ENCODE measurements at places on chromosomes 12 and 14. TPM values are rescaled to one million over a fixed set of nuclear protein-coding genes. Genes with fewer than 3 reads are reported as not detected.

TAS2R30 gene
- 1.6 TPM for total RNA-seq

DNA sequence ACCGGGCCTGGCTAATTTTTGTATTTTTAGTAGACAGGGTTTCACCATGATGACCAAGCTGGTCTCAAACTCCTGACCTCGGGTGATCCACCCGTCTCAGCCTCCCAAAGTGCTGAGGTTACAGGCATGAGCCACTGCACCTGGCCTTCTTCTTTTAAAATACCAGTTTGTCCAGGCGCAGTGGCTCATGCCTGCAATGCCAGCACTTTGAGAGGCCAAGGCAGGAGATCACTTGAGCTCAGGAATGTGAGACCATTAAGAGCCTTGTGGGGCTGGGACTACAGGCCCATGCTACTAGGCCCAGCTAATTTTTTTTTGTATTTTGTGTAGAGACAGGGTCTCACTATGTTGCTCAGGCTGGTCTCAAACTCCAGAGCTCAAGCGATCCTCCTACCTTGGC lies 8.1 kb upstream of the PEBP1 start:
- no peak for DNase-seq

HHIPL1 gene
- not detected for total RNA-seq

DNA sequence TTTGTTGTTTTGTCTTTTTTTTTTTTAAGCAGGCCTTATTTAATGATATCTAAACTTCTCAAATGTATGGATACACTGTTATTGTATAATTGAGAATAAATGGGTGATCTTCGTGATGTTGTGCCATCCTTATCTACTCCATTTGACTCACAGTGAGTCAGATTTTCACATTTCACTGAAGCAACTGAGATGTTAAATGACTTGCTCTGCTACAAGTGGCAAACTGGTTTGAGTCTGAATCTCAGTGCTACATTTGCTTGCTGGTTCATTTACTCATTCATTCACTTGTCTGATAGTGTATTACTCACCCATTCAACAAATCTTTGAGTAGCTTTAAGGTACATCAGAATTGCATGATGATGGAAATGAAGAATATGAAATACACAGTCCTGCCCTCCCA lies 2.6 kb downstream of the KIAA0586 start:
- DNase-seq = no peak

ADAM20 gene
- total RNA-seq = 0.37 TPM

DNA sequence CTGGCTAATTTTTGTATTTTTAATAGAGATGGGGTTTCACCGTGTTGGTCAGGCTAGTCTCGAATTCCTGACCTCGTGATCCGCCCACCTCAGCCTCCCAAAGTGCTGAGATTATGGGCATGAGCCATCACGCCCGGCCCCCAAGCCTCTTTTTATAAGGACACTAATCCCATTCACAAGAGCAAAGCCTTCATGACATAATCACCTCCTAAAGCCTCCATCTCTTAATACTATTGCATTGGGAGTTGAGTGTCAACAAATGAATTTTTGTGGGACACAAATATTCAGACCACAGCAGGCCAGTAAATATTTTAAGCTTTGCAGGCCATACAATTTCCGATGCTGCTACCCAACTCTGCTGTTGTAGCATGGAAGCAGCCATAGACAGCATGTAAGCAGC lies 10.9 kb downstream of the RNF212B start:
- no peak for DNase-seq

DNA sequence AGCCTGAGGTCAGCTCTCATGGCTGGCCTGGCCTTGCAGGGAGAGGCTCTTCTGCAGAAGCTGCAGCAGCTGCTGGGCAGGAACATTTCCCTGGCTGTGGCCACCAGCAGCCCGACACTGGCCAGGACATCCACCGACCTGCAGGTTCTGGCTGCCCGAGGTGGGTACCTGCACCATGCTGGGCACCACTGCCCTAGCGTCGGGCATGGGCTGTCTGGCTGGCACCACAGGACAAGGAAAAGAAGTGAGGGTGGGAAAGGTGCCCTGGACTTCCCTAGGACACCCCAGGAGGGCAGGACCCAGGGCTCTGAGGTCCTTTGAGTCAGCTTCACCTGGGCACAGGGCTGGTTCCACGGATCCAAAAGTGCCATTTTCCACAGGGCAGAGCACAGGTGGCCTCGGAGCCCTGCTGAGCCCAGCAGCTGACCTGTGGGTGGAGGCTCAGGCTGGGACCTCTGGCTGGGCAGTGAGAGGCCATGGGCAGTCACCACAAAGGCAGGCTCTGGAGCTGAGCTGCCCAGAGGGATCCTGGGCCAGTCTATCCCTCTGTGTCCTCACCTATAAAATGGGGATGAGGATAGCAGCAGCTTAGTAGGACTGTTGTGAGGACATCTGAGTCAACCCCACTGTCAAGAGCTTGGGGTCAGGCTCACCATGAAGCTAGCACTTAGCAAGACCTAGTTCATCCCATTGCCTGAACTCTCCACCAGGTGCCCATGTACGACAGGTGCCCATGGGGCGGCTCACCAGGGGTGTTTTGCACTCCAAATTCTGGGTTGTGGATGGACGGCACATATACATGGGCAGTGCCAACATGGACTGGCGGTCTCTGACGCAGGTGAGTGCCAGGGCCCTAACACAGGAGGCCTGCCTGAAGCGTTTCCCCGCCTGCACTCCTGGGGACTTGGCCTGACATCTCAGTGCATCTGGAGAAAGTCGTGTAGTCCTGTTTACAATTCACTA lies 4.9 kb downstream of the PLD4 start:
- peak; percentile 38 for DNase-seq

DNA sequence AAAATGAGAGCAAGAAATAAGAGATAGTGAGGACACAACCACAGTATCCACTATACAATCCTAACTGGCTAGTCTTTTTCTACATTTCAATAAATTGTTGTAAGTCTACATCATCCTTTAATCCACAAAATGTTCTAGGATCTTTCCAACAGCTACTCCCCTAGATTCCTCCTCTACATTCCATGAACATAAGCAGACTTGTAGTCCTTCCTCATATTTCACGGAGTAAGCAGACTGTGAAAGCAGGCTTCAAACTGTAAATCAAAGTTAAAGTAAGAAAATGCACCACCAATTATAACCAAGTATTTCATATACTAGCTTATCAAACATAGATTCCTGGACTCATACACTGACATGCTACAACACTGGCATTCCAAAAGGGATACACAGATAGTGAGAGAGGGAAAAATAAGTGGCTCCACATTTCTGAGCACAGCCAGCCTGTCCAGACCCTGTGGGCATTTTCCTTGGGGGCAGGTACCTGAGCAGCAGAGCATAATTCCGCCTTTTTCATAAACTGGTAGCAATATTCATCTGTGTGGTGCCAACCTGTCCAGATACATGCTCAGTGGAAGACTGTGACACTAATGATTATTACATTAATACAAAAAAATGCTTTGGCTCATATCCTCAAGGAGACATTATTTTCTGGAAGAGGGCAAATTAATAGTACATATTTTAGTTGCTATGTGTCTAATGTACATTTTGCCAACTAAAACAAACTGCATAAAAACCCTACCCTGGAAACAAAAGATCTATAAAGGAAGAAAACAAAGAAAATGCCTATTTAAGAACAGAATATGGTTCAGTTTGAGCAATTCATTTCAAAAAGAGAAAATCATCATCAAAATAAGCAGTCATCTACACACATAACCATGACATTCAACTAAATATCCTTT lies 113.3 kb upstream of the FSCB start:
- DNase-seq = no peak

RPL10L gene
- not detected for total RNA-seq

ITFG2 gene
- total RNA-seq = 22.7 TPM

DNA sequence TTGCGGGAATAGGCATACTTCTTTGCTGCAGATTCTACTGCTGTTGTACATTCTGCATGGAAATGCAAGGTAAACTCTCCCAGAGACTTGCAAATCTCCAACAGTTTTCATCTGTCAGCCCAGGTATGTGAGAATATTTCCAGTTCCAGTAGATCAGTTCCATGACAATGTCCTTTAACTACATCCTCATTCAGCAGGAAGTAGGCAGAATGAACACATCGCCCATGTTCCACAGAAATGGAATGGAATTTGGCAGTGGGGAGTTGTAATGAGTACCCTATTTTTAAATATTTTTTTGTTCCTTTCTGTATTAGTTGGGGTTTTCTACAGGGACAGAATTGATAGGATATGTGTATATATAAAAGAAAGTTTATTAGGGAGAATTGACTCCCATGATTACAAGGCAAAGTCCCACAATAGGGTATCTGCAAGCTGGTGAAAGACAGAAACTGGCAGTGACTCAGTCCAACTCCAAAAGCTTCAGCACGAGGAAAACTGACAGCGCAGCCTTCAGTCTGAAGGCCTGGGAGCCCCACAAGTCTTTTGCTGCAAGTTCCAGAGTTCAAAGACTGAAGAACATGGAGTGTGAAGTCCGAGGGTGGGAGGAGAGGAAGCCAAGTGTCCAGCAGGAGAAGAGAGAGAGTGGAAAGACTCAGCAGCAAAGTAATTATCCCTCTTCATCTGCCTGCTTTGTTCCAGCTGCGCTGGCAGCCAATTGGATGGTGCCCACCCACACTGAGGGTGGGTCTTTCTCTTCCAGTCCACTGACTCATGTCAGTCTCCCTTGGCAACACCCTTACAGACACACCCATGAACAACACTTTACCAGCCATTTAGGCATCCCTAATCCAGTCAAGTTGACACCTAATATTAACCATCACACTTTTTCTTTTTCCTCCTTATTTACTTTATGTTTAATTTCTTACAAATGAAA lies 110.4 kb upstream of the SCAF11 start:
- no peak for DNase-seq

DNA sequence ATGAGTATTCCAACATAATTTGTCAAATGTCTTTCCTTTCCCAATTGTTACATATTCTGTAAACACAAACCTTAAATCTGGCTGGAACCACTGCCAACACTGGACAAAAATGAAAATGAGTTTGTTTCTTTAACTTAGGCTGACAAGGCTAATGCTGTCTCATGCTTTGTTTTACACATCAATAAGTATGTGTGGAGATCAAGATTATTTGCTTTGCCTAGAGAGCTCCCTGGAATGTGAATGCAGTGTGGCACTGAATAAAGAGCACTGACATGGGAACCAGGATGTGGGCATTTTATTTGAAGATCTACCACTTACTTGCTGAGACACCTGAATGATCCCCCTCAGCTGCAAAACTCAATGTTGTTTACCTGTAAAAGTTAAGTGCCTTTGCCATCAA lies 61.7 kb downstream of the RALGAPA1 start:
- DNase-seq = no peak

GRCh38 chr12:63420206-63420644 lies 248.1 kb downstream of the DPY19L2 start:
- DNase-seq = peak; percentile 59

LRTM2 gene
- total RNA-seq = not detected

DNA sequence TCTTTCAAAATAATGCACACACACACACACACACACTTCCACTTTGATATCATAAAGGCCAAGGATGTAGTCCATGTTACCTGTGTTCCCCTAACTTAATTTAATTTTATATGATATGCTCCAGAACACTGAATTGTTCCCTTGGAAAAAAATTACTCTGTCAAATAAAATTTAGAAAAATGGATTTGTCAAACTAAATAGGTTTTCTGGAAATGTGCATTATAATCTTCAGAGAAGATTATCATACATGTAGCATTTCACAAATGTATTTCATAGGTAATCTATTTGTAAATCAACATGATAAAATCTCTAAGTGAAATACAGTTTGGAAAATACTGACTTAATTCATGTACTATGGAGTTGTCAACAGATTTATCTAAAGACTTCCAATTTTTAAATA lies 68.6 kb downstream of the CNTN1 start:
- no peak for DNase-seq

DNA sequence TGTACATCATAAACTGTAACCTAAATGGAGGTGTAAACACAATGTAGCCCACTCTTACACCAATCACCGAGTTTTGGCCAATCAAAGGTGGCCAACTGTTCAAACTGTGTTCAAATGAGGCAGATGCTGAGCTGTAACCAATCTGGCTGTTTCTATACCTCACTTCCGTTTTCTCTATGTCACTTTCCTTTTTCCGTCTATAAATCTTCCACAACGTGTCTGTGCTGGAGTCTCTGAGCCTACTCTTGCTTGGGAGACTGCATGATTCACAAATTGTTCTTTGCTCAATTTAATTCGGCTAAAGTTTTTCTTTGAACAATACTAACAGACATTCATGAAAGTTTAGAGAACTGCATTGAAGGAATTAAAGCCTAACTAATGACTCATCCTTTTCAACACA lies 547.1 kb upstream of the USP15 start:
- DNase-seq = no peak

ADCY6 gene
- 22.9 TPM for total RNA-seq

GRCh38 chr14:101603096-101603495 lies 41.8 kb downstream of the DIO3 start:
- no peak for DNase-seq

- no peak for DNase-seq
These were observed 18.9 kb downstream of the LEMD3 start for GRCh38 chr12:65188179-65188701.

DNA sequence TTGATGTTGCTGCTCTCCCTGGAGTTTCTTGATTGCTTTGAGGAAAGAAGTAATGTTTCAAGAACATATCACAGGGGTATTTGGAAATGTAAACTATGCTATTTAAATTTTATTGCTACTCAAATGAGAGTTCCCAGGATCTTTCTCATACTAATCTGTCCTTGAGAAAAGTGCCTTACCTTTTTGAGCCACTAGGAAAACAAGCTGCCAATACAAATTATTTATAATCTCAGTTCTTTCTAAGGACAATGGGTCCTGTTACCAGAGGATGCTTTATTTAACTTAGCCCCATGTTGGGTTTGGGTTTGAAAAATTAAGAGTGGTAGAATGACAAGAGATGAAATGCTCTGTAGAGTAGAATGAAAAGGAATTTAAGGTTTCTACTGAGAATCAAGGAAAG lies 258.2 kb upstream of the PRKD1 start:
- no peak for DNase-seq

DNA sequence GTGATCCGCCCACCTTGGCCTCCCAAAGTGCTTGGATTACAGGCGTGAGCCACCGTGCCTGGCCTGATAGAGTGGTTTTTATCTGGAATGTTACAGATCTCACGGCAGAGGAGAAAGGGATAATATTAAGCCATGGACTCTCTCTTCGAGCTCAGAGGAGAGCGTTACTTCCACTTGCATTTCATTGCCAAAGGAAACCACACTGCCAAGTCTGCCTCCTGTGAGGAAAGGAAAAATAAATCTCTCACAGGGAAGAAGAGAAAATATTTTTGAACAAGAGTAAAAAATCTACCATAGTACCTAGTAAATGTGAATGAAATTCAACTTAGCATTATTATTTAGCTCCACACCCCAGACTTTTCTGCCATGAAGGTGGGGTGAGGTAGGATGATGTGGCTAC lies 319.2 kb upstream of the PRICKLE1 start:
- no peak for DNase-seq

SLC22A17 gene
- 1.7 TPM for total RNA-seq

INHBC gene
- 0.18 TPM for total RNA-seq

- peak; percentile 27 for DNase-seq
These were observed 143.0 kb upstream of the DDHD1 start for GRCh38 chr14:53295985-53296582.

- DNase-seq = no peak
These were observed 108.5 kb upstream of the PLXNC1 start for GRCh38 chr12:94039914-94040313.

All from SJSA1 (cell line).